ENCODE measurements at places on chromosomes 6 and 20.

DNA sequence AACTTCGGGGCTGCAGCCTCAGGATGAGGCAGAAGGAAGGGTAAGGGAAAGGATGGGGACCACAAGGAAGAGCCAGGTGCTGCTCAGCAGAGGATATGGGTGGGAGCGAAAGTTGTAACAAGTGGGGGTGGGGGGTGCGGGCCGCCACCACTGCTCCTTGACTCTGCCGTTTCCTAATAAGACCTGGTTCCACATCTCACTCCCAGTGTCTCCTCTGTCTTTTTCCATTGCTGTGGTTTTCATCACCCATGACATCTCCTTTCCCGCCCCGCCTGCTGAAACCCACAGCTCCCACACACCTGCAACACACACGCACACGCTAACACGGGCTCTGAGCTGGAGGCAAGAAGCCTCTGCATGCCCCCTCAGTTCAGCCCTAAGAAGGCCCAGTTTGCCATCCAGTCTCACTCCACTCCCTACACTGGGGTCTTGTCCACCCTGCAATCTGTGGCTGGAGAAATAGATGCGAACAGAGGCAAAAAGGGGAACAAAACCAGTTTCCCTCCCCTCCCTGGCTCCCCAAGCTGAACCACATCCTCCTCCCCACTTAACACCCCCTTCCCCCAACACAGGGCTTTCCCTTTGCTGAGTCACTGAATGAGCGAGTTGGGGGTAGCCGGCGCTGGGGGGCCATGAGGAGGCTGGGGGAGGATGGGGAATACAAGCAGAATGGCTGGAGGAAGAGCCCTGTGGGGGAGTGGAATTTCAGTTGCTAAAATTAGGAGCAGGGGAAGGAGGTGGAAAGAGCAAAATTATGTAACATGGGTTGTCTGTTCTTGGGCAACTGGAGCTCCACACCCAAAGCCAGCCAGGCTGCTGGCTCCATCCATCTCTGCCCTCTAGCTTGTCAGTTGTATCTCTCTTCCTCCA, 11.5 kb downstream of the NFKBIL1 start:
- DNase-seq = peak; percentile 37

GRCh38 chr6:12017263-12017662, 5.2 kb downstream of the HIVEP1 start:
- DNase-seq = no peak

- no peak for DNase-seq
Observed at GRCh38 chr6:137767911-137768690, 99.0 kb upstream of the TNFAIP3 start.

- no peak for DNase-seq
Observed at GRCh38 chr6:12328701-12329100, 38.5 kb downstream of the EDN1 start.

Measured in tibial nerve (tissue), 4 donors.